ENCODE measurements at places on chromosomes 3 and 15.

DNA sequence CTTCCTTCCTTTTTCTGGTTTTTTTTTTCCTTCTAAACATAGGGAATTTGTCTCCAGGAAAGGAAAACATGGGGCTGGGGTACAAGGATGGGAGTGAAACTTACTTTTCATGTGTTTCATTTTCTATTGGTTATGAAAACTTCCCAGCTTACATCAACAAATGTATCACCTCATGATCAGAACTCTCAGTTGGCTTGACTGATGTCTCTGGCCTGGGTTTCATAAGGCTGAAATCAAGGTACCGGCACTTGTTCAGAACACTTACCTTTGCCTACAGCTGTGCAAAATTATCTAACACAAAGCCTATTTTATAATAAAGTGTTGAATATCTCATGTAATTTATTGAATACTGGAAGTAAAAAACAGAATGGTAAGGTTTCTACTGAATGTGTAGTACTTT is 91.8 kb upstream of the STT3B start:
- no peak overlapping the region for H3K27ac ChIP-seq
- no peak for DNase-seq
- no peaks in the 10 kb centered on the region for H3K27me3 ChIP-seq
- no peak overlapping the region for H3K4me3 ChIP-seq
- no peaks in the 10 kb centered on the region for H3K4me1 ChIP-seq

DNA sequence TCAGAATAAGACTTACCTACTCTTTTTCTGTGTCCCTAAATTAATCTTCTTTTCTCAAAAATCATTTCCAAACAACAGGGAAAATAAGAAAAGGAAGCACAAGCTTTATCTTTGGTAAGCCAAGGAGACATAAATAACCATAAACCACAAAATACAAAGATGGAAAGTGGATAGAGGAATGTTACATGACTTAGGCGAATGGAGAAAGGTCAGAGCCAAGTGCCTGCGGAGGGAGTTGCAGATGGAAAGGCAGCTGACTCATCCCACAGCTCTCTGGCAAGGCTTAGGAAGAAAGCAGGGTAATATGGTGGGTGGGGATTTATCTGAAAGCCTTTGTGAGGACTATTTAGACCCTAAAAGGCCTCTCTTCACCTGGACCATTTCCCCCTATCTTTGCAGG is 72.8 kb downstream of the GALK2 start:
- no peaks in the 10 kb centered on the region for H3K4me1 ChIP-seq
- no peaks in the 10 kb centered on the region for H3K36me3 ChIP-seq
- H3K27me3 ChIP-seq: no peaks in the 10 kb centered on the region
- DNase-seq: no peak

DNA sequence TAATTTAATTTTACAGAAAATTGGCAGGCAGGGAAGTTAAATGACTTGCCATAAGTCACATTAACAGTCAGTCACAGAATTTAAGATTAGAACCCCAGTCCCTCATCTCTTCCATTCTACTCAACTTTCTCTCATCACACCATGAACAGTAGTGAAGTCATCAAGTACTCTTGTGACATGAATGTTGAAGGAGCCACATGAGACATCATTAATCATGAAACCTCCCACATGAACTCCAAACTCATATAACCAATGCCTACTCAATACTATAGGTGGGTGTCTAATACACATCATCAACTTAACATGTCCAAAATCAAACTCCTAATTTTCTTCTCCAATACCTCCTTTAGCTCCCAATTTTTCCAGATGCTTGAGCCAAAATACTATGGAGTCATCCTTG is 19.5 kb downstream of the PHC3 start:
- H3K4me3 ChIP-seq: no peak overlapping the region
- H3K4me1 ChIP-seq: peaks cover 21% of the 10 kb centered on the region
- H3K27me3 ChIP-seq: no peaks in the 10 kb centered on the region
- H3K36me3 ChIP-seq: peaks cover 7% of the 10 kb centered on the region

DNA sequence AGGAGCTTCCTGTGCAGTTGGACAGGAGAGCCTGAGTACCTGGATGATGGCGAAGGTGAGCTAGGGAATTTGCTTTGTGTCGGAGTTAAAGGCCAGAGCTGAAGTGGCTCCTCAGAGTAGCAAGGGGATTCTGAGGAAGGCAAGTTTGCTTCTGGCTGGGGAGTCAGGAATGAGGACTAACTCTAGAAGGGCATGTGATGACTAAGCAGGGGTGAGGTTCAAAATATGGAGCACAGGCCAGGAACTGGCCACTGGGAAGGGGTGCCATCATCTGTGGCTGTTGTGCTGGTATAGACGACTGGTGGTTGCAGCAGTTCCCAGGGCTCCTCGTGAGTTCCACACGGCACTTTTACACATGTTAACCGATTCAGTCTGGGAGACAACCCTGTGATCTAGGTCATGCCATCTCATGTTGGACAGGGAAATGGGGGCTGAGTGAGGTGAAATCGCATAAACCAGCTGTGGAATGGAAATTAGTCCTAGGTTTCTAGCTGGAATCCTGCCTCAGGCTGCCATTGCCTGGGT is 100.8 kb downstream of the EEFSEC start:
- H3K4me1 ChIP-seq: no peaks in the 10 kb centered on the region
- peaks cover 13% of the 10 kb centered on the region for H3K36me3 ChIP-seq
- no peaks in the 10 kb centered on the region for H3K27me3 ChIP-seq
- H3K27ac ChIP-seq: no peak overlapping the region
- no peak for DNase-seq
- no peak overlapping the region for H3K4me3 ChIP-seq

GRCh38 chr3:86554383-86554782 is 436.6 kb downstream of the VGLL3 start:
- no peak for DNase-seq
- H3K4me1 ChIP-seq: no peaks in the 10 kb centered on the region
- H3K27ac ChIP-seq: no peak overlapping the region
- H3K36me3 ChIP-seq: no peaks in the 10 kb centered on the region
- no peaks in the 10 kb centered on the region for H3K27me3 ChIP-seq

GRCh38 chr15:34709866-34710265 is 44.9 kb downstream of the GJD2 start:
- no peak for DNase-seq
- H3K27me3 ChIP-seq: no peaks in the 10 kb centered on the region
- no peak overlapping the region for H3K4me3 ChIP-seq

GRCh38 chr3:69890084-69890483 is 109.4 kb upstream of the SAMMSON start:
- H3K4me3 ChIP-seq: no peak overlapping the region
- H3K27ac ChIP-seq: no peak overlapping the region
- H3K4me1 ChIP-seq: no peaks in the 10 kb centered on the region
- no peaks in the 10 kb centered on the region for H3K36me3 ChIP-seq

DNA sequence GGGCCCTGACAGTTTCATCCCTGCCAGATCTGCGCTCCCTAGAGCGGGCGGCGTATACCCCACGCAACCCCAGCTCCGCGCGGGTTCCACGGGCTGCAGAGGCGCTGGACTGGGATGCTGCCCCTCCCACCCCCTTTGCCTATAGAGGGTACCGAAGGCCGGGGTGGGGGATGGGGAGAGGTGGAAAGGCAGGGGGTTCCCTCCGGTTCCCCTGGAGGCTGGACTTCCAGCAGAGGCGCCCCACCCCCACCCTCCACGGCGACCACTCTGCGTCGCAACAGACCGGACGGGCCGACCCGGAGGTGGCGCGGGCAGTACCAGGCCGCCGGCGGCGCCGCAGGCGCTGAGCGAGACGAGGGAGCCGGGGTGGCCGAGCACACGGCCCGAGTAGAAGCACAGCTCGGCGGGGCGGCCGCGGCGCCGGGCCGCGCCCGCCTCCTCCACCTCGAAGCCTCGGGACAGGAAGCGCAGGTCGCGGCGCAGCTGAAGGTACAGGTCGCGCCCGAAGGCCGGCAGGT is 995 bp downstream of the ADAMTS17 start:
- H3K27me3 ChIP-seq: no peaks in the 10 kb centered on the region
- peak overlapping the region; percentile 91 for H3K27ac ChIP-seq
- H3K4me3 ChIP-seq: peak overlapping the region; percentile 65
- no peak for DNase-seq
- H3K36me3 ChIP-seq: no peaks in the 10 kb centered on the region
- H3K4me1 ChIP-seq: peaks cover 35% of the 10 kb centered on the region

GRCh38 chr3:39671116-39671515 is 138.3 kb upstream of the MYRIP start:
- no peaks in the 10 kb centered on the region for H3K36me3 ChIP-seq
- no peaks in the 10 kb centered on the region for H3K4me1 ChIP-seq
- H3K27me3 ChIP-seq: no peaks in the 10 kb centered on the region
- H3K27ac ChIP-seq: no peak overlapping the region
- no peak for DNase-seq

DNA sequence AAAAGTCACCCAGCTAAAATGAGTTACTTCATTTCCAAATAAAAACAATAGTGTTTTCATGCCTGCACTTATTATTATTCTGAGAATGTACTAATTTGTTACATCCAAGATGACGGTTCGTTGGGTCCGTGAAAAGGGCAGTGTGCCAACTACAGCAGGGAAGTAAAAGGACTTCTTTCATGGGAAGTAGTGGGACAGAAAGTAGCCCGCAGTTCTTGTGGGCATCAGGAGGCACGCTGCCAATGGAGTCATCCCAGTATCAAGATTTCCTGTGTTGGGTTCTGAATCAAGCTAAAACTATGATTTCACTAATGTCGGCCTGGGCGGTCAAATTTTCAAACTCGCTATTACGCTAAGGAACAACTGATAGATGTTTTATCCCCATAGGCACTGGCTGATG is 254.5 kb upstream of the SOX2 start:
- H3K27me3 ChIP-seq: no peaks in the 10 kb centered on the region
- H3K36me3 ChIP-seq: no peaks in the 10 kb centered on the region
- H3K4me3 ChIP-seq: no peak overlapping the region
- DNase-seq: no peak
- H3K27ac ChIP-seq: no peak overlapping the region

GRCh38 chr3:47909607-47910006 is 106.6 kb downstream of the MAP4 start:
- H3K36me3 ChIP-seq: peaks cover 13% of the 10 kb centered on the region
- peaks cover 3% of the 10 kb centered on the region for H3K4me1 ChIP-seq
- no peak for DNase-seq
- no peaks in the 10 kb centered on the region for H3K27me3 ChIP-seq

GRCh38 chr3:60555686-60556354 is 695.4 kb downstream of the FHIT start:
- H3K4me1 ChIP-seq: no peaks in the 10 kb centered on the region
- no peak for DNase-seq
- no peak overlapping the region for H3K27ac ChIP-seq
- H3K36me3 ChIP-seq: no peaks in the 10 kb centered on the region

DNA sequence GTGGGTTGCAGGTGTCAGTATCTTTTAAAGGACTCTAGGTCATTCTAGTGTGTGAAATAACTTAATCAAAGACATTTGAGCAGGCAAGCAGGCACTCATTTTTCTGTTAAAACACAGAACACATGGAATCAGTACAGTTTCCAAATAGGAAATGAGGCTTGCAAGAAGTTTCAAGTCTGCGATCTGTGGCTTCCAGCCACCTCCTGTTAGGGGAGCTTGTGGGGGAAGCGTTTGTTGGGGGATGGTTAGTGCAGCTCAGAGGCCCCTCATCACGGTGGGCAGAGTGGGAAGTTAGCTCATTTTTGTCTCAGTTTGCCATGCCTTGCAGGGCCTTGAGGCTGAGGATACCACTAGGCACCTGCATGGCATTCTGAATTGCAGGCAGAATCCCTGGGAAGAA is 59.9 kb downstream of the SLC6A11 start:
- no peak for DNase-seq
- no peaks in the 10 kb centered on the region for H3K27me3 ChIP-seq
- no peak overlapping the region for H3K27ac ChIP-seq
- no peak overlapping the region for H3K4me3 ChIP-seq

DNA sequence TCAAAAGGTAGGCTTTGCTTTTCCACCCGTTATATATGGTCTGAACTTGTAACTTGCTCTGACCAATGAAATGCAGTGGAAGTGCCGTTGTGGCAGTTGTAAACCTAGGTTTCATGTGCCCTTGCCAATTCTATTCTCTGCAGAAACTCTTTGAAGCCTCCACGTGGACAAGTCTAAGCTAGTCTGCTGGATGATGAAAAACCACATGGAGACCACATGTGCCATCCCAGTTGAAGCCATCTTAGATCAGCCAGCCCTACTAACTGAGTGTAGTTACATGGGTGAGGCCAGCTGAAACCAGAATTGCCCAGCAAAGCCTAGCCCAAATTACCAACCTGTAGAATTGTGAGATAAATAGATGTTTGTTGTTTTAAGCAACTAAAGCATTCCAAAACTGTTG is 183.7 kb upstream of the KCNH8 start:
- no peaks in the 10 kb centered on the region for H3K4me1 ChIP-seq
- H3K36me3 ChIP-seq: no peaks in the 10 kb centered on the region
- no peaks in the 10 kb centered on the region for H3K27me3 ChIP-seq
- no peak overlapping the region for H3K4me3 ChIP-seq
- no peak overlapping the region for H3K27ac ChIP-seq

- no peaks in the 10 kb centered on the region for H3K4me1 ChIP-seq
- DNase-seq: no peak
- H3K36me3 ChIP-seq: no peaks in the 10 kb centered on the region
- no peaks in the 10 kb centered on the region for H3K27me3 ChIP-seq
- no peak overlapping the region for H3K4me3 ChIP-seq
- H3K27ac ChIP-seq: no peak overlapping the region
These were observed 129.3 kb downstream of the IQCH start for GRCh38 chr15:67383899-67384298.

- DNase-seq: no peak
- H3K4me3 ChIP-seq: no peak overlapping the region
- H3K36me3 ChIP-seq: no peaks in the 10 kb centered on the region
- no peaks in the 10 kb centered on the region for H3K27me3 ChIP-seq
These were observed 628.3 kb downstream of the ROBO1 start for GRCh38 chr3:79139395-79140068.

GRCh38 chr3:18744472-18744871 is 319.3 kb upstream of the SATB1 start:
- H3K4me1 ChIP-seq: no peaks in the 10 kb centered on the region
- H3K36me3 ChIP-seq: no peaks in the 10 kb centered on the region
- no peak overlapping the region for H3K4me3 ChIP-seq
- no peak overlapping the region for H3K27ac ChIP-seq

- no peaks in the 10 kb centered on the region for H3K4me1 ChIP-seq
- H3K27me3 ChIP-seq: no peaks in the 10 kb centered on the region
- no peak overlapping the region for H3K4me3 ChIP-seq
- H3K36me3 ChIP-seq: no peaks in the 10 kb centered on the region
- no peak overlapping the region for H3K27ac ChIP-seq
These were observed 29.4 kb upstream of the MYZAP start for GRCh38 chr15:57562196-57562769.

DNA sequence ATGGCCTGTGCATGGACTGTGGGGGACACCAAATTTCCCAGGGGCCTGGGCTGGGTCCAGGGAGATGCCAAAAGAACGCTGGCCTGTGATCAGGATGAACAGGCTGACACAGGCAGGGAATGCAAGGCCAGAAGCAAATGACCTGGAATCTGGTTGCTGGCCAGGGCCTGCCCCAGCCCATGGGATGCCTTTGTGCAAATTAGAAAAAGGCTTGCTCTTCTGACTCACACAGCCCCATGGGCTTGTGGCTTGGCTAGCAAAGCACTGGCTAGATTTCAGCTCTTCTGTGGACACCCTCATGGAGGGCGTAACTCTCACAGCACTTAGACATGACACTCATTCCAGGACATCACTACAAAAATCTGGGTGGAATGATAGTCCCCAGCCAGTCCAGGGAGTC is 356.0 kb downstream of the SHQ1 start:
- no peak for DNase-seq
- no peaks in the 10 kb centered on the region for H3K36me3 ChIP-seq
- peaks cover 17% of the 10 kb centered on the region for H3K4me1 ChIP-seq
- H3K4me3 ChIP-seq: no peak overlapping the region

- peaks cover 20% of the 10 kb centered on the region for H3K4me1 ChIP-seq
- DNase-seq: no peak
- peak overlapping the region; percentile 30 for H3K4me3 ChIP-seq
- H3K27ac ChIP-seq: peak overlapping the region; percentile 86
- H3K27me3 ChIP-seq: no peaks in the 10 kb centered on the region
These were observed 216.1 kb downstream of the SLCO3A1 start for GRCh38 chr15:92069308-92070250.
